ENCODE measurements at places on chromosomes 11 and 22.

- DNase-seq, result no peak
Measured at GRCh38 chr22:26431261-26431995, 2.4 kb downstream of the ASPHD2 start.

GRCh38 chr11:25566298-25567200, 765.4 kb upstream of the ANO3 start:
- no peak for DNase-seq

GRCh38 chr11:72767203-72768062, 15.2 kb upstream of the ARAP1 start:
- no peak for DNase-seq

DNA sequence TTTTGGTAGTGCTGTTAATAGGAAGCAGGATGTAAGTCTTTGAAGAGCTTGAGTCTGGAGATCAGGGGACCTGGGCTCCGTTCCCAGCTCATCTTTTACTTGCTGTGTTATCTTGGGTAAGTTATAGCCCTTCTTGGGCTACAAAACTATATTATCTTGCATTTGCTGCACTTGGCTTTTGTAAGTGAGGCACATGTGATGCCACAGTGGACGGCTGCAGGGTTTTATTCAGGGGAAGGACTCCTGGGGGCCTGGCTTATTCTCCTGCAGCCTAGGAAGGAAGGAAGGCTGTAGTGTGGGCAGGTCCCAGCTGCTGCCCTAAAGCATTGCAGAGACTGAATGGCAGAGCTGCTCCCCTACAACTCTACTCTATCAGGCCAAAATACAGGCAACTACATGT, 6.4 kb downstream of the CD82 start:
- no peak for DNase-seq

DNA sequence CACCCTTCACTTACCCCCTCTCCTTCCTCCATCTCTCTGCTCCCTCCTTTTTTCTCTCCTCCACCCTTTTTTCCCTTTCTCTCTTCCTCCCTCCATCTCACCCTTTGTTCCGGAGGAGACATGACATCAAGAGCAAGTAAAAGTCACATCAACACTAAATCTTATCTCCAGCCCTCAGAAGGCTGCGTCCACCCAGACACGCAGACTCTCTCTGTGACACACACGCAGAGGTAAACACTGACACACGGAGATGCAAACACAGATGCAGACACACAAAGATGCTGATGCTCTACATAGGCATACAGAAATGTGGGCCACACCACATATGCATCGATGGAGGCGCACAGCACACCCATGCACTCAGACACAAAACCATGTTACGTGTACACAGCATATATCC, 27.0 kb downstream of the NRXN2 start:
- no peak for DNase-seq

DNA sequence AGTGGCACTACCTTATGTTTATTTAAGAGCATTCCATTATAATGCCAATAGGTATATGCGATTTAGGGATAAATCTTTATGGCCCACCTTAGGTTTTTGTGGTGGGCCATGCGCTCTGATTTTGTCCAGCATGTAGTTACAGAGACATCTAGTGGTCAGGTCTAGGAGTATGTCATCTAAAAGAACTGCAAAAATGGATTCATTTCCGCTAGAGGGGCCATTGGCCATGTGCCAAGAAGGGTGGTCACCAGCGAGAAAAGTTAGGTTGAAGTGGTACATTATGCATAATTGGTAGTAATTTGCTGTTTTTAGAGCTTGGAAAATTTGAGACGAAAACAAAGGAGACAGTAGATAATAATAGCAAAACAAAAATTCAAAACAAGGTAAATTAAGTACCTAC, 27.7 kb downstream of the LRRC4C start:
- DNase-seq, result no peak

DNA sequence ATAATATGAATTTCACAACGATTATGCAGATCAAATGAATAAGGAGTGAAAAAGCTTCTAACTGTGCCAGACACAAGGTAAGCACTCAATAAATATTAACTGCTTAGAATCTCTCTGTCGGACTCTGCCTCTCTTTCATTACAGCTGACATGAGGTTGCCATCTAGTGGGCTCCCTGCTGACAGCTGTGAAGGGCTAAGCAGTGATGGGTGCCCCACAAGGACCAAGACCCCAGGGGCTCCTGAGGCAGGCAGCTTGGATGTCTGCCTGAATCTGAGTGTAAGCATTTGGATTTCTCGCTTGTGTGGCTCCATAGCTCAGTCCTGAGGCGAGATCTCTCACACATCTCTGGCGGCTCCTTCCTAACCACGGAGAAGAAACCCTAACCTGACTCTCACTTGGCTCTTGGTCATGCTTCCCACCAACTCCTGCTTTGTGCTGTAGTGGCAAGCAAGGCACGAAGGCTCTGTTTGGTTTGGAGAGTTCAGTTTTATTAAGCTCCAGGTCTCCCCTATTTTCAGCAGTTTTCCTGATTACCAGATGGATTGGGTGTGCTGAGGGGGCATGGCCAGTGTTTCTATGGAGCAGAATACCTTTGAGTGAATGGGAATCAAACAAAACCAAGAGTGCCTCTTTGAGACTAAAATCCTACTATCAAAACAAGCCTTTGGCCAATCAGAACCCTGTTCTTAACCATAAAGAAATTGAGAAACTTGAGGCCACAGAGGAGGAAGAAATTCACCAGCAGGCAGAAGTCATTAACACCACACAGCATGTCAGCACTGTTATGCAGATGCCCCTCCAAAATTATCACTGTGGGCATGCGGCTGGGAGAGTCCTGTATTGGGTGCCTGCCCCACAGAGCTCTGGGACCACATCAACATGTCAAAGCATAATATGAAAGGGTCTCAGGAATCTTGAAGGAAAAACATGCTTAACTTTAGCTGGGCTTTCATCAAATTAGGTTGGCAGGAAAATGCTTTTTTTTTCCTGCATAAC, 152.8 kb upstream of the NTM start:
- DNase-seq, result no peak

DNA sequence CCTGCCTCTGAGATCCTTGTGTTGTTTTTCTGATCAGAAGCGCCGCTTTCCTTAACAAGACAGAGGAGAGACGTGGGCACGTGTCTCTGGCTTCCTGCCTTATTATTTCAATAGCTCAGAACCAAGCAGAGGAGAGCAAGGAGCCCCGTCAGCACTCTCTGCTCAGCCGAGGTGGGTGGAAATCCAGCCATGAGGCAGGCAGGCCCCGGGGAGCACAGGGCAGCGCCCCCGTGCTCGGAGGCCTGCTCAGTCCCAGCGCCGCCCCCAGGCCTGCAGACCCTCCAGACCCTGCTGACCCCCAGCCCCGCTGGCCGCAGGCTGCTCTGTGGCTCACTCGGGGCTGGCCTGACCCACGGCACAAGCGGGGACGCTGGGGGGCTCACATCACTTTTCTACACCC, 162.8 kb downstream of the BRD1 start:
- DNase-seq, result no peak

DNA sequence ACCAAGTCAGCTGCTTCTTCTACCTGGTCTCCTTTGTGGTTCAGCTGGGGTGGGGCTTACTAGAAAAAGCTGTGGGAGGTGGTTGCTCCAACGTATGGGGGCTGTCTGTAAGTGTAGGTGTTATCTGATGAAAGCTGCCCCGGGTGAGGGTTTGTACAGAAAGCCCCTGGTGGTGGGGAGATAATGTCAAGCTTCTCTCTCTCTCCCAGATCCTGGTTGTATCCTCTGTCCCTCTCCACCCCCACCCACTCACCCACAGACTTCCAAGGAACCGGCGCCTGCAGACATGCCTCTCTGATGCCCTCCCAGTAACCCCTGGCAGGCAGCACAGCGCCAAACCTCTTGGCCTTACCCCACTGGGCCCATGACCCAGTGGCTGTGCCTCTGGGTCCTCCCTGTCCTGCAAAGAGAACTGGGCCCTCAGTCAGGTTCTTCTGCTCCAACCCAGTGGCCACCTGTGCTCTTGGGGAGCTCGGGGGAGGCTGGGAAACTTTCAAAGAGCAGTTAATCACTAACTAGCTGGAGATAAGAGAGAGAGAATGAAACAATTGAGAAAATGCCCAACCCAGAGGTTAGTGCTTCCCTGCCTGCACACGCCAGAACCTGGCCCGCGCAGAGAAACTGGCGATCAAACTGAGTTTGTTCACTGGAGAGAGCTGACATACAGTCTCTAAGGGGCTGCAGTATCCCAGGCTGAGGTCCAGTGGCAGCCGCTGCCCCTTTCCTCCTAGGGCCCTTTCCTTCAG, 20.4 kb upstream of the EHF start:
- no peak for DNase-seq

DNA sequence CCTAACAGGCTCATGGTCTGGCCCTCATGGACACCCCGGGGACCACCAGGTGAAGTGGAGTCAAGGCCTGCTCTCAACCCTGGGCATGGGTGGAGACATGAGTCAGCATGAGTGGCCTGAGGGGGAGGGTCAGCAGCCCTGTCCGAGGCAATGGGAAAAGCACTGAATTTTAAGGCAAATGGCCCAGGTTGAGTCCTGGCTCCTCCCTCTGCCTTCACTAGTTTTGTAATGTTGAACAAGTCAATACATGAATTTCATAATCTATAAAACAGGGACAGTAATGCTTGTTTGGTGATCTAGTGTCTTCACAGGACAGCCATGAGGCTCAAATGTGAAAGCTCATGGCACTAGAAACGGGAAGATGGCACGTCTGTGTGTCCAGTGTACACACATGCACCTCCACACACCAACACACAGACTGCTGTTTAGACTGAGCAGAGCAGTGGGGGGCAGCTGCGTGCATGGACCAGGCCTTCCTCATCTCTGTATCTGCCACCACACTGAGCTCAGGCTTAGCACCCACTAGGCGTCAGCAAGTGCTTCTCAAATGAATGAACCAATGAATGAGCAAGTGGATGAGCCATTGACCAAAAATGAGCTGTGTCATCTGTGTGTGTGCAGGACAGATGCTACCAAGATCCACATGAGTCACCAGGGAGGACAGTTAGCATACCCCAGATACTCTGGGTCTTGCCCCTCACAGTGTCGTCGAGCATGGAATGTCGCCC, 63.4 kb downstream of the NRXN2 start:
- no peak for DNase-seq

DNA sequence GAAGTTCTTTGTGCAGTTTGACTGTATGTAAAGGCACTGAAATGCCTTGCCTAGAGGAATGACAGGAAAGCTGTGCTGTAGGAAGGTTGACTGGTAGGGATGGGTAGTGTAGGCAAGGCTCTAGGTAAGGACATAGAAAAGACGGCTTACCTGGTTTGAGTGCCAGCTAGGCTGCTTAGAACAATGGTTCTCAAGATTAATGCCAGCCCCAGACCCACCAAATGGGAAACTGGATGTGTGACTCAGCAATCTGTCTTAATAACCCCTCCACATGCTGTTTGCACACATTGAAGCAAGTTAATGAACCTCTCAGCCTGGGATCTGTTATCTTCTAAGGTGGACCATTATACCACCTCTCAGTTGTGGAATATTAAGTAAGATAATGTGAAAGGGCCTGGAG, 3.7 kb downstream of the RPS3 start:
- DNase-seq, result no peak

DNA sequence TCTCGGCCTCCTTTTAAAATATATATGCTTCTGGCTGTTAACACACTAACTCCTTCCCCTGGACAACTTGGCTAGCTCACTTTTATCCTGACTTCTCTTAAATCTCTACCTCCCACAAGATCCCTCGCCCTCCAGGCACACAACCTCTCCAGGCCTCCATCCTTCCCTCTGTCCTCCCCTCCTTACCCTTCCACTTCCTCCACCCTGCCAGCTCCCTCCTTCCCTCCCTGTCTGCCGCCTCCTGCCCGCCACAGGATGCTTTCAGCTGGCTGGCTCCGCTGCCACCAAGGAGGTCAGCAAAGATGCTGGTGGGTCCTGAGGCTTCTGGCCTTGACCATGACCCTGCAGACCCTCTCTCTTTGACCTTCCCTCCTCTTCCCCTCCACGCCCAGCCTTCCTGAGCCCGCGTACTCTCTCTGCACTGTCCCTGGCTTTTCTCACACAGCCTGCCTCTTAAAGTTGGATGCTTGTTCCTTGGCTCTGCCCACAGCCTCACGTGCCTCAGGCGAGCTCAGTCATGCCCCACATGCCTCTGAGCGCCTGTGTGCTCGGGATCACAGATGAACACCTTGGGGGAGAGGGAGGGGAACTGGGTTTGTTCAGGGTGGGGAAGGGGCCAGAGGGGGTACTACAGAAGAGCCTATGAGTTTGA, 6.7 kb downstream of the NFAM1 start:
- DNase-seq, result no peak

GRCh38 chr11:60836866-60837515, 4.9 kb upstream of the CCDC86 start:
- DNase-seq, result no peak

DNA sequence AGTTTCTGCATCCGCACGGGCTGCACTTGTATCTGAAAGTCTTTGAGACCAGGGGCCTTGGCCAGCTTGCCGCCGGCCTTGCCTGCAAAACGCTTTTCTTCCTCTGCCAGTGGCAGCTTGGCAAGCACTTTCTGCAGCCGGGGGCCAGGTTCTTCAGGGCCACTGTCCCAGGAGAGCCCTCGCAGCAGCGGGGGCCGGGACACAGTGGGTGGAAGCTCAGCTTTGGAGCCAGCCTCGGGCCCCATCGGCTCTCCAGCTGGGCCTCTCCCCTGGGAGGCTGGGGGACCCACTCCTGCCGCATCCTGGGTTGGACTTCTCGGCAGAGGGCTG, 57.5 kb upstream of the LYVE1 start:
- no peak for DNase-seq

DNA sequence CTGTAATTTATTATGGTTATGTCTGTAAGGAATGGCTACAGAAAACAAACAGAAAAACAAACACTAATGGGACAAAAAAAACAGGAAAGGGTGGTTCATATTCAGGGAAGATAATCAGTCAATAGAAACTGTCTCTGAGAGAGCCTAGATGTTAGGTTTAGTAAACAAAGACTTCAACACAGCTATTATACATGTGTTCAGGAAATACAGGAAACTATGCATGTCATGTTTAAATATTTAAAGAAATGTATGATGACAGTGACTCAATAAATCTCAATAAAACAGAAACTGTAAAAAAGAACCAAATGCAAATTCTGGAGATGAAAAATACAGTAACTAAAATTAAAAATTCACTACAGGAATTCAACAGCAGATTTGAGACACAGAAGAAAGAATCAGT, 76.0 kb downstream of the PACS1 start:
- DNase-seq, result no peak

- no peak for DNase-seq
Measured at GRCh38 chr11:86459002-86459385, 84.3 kb downstream of the CCDC81 start.

- no peak for DNase-seq
Measured at GRCh38 chr11:105004021-105004420, 18.9 kb downstream of the CASP5 start.

GRCh38 chr11:23429569-23429968, 569.3 kb upstream of the CCDC179 start:
- no peak for DNase-seq
